ENCODE measurements at places on chromosomes 7 and 10.

GRCh38 chr10:62815381-62816075 is 638 bp downstream of the EGR2 start:
- peak; percentile 47 for DNase-seq

DNA sequence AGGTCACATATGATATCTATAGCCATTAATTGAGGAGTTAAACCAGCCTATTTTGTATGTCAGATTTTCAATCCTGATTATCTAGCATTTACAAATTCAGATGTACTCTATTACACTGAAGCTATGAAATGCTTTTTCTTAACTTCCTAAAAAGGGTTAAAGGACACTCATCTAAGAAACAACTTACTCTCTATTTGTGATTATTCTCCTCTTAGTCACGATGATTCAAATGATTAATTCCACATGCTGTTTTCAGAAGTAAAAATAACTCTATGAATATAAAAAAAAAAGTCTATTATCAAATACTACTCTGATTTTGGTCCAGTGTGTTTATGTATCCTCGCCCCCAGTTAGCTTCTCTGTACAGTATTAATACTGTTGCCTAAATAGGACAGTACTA is 1199.9 kb downstream of the GATA3 start:
- no peak for DNase-seq

DNA sequence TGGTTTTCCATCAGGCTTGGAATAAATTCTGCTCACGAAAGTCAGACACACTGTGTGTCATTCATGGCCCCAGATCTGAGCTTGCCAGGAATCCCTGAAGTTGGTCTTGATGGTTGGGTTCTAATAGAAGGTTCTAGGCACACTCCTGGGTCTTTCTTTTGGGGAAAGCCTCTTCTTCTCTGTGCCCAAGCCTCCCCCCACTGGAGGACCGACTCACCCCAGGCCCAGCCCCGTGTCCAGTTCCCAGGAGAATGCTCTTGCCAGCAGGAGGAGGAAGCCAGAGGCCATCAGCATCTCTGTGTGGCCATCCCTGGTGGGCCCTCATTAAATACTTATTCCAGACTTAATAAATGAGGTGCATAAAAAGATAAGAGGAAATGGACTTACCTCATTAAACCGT is 548.0 kb downstream of the TCERG1L start:
- DNase-seq: no peak

DNA sequence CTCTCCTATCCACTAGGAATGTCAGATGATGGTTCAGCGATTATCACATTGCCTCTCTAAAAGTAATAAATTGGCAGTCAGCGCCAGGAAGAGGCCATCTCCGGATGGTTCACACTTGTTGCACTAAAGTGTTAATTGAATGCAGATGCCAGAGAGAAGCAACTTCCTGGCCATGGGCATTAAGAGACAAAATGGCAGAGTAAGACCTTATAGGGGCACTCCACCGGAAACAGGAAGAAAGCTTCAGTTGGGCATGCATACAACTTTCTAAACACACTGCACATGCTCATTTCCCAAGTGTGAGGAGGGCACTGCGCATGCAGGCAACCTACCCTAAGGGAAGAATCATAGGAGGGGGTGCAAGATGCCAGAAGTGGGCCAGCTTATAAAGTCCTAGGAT is 71.7 kb upstream of the AUTS2 start:
- DNase-seq: no peak

DNA sequence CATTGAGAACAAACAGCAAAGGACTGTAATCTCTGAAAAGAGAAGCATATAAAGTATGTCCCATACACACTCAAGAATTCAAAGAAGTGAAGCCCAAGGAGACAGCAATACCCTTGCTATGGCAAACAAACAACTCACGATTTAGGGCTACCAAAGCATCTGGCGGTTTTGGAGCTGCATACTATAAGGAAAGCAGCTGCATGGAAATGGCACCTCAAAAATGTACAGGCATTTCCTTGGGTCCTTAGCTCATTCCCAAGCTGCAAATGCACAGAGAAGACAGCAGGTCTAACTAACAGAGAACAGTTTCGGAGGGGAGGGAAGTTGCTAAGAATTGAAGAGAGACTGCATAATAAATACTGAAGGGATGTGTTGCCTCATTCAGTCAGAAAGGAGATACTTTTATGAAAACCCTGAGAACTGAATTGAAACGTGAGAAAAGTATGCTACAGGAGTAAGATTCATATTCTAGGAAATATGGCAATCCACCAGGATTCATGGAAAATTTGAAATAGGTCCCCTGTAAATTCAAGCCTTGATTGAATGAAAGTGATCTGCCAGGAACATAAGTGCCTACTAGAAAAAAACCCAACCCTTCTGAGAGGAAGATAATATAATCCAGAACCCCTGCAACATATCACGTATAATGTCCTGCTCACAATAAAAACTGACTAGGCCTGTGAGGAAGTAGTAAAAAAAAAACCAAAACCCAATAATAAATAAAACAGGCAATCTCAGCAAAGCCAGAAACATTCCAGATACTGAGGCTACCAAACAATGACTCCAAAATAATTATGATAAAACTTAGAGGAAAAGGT is 36.4 kb downstream of the CUBN start:
- DNase-seq: no peak

GRCh38 chr7:39468261-39468660 is 97.9 kb upstream of the YAE1 start:
- DNase-seq: no peak

- DNase-seq: no peak
Observed at GRCh38 chr7:157271991-157272324, 64.8 kb upstream of the DNAJB6 start.

DNA sequence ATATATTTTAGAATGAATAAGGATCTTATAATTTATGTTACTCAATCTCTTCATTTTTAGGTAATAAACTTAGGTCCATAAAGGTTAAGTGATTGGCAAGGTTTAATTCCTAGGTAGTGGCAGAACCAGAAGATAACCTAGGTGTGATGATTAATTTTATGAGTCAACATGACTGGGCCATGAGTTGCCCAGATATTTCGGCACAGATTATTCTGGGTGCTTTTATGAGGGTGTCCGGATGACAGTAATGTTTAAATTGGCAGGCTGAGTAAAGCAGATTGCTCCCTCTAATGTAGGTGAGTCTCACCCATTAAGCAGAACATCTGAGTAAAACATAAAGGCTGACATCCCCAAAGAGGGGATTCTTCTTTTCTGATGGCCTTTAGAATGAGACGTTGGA is 1349.3 kb upstream of the CELF2 start:
- DNase-seq: no peak

DNA sequence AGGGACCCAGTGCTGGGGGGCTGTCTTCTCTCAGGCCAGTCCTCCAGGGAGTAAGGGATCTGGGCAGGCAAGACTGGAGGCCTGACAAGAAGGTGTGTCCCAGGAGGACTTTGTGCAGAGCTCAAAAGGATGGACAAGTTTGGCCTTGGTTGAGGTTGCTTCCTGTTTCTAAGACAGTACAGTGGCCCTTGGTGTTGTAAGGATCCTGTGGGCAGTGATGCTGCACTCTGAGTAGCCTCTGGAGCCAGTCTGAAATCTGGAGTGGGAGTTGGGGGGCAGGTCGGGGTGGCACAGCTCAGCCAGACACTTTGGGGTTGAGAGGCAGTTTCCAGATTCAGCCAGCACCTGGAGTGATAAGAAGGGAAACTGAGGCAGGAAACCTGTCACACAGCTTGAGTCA is 139.2 kb upstream of the ZMIZ1 start:
- no peak for DNase-seq

DNA sequence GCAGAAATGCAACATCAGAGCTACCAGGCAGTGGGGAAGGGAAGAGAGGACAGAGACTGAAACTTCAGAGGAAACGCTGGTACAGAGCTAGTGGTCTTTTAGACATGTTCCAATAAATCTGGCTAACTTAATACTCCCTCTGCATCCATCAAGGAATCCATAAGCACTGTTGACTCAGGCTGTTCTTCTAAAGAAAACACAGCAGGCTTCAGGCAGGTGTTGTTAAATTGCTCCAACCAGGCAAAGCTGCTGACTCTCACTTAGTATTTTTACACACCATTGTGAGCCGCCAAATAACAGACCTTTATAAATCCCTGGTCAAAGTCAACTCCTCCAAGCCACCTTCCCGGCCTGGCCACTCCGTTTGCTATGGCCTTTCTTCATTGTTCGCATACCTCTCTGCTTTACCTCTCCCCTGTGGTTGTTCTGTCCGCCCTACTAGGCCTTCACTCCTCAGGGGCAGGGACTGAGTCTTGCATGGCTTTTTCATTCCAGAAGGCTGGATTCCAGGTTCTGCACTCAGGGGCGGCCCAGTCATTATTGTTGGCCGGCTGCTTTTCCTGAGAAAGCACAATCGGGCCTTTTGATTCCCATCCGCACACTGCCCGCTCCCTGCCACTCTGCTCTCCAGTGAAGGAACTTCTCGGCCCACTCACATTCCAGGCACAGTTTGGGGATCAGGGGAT is 18.4 kb downstream of the CREB3L2 start:
- no peak for DNase-seq

DNA sequence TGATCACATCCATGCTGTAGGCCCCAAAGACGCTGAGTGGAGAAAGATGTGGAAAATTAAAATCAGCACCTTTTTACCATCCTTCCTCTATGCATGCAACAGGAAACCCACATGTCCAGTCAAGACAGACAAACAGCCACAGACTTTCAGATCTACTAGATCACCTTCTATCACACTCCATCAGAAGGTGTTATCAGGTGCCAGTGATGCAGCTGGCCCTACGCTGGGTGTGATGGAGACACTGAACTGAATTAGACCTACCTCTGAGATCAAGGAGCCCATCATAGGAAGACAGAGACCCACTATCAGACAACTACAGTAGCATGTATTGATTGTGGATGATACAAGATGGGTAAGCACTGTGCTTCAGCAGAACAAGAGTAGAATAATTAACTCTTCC is 15.5 kb downstream of the CYP3A4 start:
- no peak for DNase-seq

GRCh38 chr10:22317076-22317370 is 835 bp downstream of the COMMD3 start:
- no peak for DNase-seq

DNA sequence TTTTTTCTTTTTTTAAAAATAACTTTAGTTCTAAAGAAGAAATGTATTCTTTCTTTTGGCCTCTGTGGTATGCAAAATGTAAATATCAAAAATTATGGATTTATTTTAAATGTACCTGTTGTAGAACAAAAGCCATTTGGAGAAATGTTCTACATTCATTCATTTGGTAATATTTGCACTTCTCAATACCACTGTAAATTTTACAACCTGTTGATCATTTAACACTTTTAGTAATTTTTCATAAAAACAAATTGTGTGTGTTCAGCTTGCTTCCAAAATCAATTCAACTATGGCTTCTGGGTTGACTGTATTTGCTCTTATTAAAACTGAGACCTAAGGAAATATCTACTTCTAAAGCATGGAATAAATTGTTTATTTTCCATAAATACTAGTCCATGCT is 2.3 kb upstream of the IGF2BP3 start:
- no peak for DNase-seq

DNA sequence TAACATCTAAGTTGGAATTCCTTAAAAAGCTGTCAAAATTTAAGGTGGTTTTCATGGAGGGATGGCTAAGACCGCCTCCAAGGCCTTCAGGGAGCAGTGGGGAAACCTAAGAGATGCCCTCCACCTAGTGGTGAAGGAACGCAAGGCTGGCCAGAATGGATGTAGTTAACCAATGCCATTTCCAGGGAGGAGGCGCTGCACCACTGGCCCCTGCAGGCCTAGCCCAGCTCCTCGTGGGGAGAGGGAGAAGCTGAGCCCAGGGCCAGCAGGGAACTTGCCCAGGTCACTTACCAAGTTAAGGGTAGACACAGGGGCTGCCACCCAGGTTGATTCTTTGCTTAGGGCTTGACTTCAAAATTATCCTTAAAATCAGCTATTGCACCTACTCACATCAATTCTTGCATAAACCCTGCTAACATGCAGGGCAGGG is 32.0 kb downstream of the FIGNL1 start:
- DNase-seq: peak; percentile 69

DNA sequence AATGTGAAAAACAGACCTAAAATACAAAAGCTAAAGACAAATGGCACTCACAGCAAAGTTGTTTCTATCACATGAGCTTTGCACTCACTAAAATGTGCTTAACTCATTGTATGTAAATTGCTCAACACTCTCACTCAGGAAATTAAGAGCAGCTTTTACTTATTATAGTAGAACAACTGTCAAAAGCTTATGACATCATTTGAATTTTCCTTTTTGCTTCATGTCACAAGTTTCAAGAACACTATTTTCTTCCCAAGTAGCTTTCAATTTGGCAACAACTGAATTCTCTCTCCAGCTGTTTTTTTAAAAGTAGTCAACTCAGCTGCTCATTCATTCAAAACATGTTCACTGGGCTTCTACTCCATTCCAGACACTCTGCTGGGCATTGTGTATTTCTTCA is 46.9 kb downstream of the ATE1 start:
- no peak for DNase-seq

- DNase-seq: no peak
Observed at GRCh38 chr7:55065079-55065478, 46.3 kb downstream of the EGFR start.

- no peak for DNase-seq
Observed at GRCh38 chr10:97977673-97978072, 52.7 kb downstream of the CRTAC1 start.

- DNase-seq: no peak
Observed at GRCh38 chr10:116088985-116089384, 184.0 kb downstream of the GFRA1 start.

DNA sequence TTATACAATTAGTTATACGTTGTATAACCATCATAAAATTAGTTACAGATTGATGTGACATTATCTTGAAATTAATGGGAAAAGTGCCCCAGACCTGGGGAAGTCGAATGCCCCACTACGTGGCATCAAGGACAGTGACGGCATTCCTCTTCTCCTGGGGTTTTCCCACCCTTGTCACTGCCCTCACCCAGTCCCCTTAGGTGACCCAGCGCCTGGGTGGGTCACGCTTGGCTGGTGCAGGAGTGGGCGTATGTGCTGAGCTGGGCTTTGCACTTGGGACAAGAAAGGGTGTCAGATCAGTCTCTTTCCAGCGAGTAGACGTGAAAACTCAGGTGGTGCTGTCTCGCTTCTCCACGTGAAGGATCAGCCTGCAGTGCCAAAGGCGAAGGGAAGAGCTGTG is 7.6 kb downstream of the FOXK1 start:
- no peak for DNase-seq

DNA sequence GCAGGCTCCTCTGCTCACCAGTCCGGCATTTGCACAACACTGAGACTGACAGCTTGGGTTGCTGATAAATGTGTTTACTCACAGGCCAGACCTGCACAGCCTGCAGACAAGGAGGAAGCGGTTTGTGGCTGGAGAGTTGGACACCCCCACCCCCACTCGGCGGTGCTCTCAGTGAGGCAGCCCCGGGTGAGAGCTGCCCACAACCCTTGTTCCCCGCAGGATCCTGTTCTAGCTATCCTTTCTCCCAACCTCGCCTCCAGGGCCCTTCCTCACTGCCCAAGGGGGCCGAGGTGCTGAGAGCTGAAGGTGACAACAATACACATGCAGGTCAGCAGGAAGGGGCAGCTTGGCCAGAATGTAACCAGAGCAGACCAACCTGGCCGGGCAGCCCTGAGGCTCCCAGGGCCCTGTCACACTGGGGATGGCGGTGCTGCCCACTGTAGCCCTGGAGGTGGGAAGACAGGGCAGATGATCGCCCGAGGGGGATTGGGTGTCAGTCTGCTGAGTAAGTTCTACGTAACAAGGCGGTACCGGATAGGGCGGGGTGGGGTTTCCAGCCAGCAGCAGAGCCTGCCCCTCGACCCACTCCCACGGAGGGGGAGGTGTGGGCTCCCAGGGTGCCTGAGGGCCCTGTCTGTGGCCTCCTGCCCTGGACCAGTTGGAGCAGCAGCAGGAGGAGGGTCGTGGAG is 2.1 kb upstream of the ADAM8 start:
- DNase-seq: peak; percentile 59

All from activated CD8-positive, alpha-beta memory T cell treated with anti-CD3 and anti-CD28 coated beads, Interleukin-2, amount 50 U/mL, for 4 hours (primary cell).